ENCODE measurements at places on chromosomes 4 and X.

DNA sequence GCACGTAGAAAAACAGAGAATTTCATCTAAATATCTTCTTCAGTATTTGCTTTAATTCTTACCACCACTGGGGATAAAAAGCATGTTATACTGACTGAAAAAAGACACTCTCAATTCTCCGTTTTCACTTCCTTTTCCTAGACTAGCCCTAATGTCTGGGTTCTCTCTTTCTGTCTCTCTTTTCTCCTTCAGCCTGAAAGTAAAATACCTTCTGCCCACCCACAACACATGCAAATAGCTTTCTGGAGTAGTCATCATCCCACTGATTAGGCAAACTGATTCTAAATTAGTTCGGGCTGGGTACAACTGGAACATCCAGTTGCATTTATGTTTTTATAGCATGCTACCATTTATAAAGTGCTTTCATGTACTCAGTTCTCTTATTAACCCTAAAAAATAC lies 142.4 kb upstream of the ANKRD50 start:
- no peak for DNase-seq

DNA sequence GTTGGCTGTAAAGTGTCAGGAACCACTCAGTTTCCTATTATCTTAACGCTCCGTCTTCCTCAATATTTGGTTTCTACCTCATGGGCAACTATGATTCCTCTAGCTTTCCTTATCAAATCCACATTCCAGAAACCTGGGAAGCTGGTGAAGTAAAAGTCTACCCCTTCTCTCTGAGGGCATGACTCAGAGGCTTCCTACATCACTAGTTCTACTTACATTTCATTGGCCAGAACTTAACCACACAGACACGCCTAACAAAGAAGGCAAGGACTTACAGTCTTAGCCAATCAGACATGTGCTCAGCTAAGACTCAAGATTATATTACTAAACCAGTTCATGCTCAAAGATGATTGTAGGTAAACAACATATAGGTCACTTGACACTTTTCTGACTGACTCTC lies 30.4 kb downstream of the COX7B2 start:
- DNase-seq: no peak

DNA sequence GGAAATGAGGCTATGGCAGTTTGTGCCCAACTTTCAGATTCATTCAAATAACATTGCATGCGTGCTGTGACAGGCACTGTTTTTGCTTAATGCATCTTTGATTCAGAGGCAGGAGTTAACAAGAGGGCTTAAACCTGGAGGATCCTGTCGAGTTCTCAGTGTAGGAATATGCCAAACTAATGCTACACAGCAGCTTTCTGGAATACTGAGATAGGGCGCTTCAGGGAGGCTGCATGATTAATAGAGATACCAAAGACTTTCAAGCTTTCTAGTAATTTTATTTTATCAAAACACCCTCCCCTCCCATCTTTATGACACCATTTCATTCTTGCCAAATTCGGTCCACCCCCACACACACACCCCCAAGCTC lies 636 bp upstream of the TIMM8A start:
- no peak for DNase-seq

- DNase-seq: no peak
These were observed 16.1 kb downstream of the ABCD1 start for GRCh38 chrX:153740631-153741222.

DNA sequence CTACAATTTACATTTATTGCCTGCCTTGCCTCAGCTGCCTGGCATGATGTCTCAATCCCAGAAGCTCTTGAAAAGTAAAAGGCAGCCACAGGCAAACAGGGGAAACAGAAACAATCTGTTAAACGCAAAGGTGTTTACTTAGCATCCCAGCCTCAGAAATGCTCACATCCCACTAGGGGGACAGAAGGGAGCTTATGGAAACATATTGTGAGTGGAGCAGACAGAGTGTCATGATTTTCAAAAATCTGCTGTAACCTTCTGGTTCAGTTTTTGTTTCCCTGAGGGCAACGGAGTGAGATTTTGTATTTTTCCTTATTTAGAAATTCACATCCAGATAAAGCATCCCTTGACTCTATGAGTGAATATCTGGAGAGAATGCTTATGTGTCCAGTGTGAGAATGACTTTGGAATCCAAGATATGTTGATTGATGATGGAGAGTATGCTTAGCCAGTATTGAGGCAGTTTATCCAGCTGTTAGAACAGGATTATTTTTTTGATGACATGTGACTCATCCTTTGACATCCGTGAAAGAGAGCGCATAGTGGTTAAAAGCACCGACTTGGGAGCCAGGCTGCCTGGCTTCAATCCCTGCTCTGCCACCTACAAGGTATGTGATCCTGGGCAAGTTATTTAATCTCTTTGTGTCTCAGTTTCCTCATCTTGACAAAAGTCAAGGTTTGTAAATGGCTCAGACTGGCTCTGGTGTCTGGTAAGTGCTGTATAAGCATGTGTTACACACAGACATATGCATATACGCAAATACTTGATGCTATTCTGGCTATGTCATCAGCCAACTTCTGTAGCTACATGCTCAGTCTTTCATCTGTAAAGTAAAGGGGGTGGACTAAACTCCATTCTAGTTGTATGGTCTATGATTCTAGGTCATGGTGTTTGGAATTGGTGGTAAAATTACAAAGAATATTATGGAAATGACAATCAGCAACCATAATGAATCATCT lies 381.2 kb downstream of the RAPGEF2 start:
- no peak for DNase-seq

DNA sequence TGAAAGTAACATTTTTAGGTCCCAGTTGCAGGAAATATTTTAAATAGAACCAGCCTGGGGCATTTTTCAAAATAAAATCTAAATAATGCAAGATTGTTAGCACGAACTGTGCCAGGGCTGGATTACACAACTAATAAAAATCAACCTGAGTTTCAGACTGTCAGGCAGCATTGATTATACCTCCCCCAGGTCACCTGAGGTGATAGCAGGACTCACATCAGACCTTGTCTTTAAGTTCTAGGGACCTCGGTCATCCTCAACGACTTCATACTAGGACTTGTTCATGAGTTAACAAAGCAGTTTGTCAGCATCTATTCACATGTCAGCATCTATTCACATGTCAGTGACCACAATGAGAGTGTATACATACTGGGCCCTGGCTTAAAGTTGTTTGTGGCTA lies 8.7 kb upstream of the TEX13A start:
- no peak for DNase-seq

GRCh38 chr4:97317671-97318070 lies 825.6 kb downstream of the STPG2 start:
- DNase-seq: no peak

DNA sequence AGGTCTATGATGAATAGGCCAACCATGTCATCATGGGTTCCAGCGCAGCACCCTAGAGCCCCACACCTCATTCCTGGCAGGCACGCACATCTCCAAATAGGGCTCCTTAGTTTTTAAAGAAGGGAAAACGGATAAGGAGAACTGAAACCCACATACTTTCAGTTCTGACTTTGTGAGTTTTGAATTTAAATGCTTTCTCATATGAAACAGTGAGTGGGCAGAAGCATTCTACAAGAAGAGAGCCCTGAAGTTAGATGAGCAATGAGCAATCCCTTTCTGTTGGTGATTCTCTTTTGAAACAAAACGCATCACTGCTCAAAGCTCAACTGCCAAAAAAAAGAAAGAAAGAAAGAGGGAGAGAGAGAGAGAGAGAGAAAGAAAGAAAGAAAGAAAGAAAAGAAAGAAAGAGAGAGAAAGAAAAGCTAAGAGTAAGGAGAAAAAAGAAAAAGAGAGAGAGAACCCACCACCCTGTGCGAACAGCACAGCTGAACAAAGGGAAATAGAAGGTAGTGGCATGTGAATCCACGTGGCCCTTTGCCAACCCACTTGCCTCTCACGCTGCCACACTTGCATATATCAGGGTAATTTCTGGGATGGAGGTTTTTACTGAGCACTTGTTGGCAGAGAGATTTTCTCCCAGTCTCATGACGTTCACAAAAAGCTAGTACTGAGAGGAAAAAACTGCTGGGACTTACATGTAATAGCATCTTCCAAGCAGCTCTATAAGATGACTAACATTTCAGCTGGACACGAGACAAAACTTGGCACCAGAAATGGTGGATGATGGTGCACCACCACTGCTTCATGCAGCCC lies 31.0 kb downstream of the TMSB4X start:
- no peak for DNase-seq

DNA sequence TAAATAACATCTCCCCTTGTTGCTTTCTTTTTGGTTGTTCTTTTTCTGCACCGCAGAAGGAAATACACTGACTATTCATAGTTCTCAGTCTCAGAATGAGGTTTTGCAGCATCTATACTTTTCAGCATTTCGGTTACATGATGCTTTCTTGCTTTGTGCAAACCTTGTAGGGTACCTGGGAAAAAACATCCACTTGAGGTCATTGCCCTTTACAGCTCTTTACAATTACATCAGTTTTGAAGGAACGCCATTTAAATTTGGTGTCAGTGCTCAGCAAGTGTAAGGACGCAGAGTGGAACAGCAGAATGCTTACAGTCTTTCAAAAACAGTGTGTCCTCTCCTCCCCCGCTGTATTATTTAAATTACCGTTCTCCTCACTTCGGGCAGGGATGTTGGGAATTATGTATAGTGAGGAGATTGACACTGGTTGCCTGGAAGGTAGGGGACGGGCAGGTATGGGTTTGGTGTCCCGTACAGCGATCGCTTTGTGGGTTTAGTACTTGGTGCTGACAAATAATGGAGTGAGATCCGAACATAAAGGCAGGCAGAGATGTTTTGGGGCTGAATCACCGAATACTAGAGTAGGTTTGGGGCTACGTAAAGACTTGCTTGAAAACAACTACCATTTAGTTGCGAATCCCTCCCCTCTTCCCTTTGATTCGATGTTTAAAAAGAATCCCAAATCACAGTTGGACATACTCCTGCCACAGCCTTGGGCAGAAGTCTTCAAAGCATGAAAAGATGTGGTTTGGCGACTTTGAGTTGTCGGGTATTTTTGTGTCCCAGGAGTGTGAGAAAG lies 2.0 kb upstream of the NKX3-2 start:
- DNase-seq: no peak

Data from stimulated activated CD8-positive, alpha-beta memory T cell treated with anti-CD3 and anti-CD28 coated beads, Interleukin-4, amount 100 ng/mL, for 4 hours (primary cell).